ENCODE measurements at places on chromosomes 13 and 19.

DNA sequence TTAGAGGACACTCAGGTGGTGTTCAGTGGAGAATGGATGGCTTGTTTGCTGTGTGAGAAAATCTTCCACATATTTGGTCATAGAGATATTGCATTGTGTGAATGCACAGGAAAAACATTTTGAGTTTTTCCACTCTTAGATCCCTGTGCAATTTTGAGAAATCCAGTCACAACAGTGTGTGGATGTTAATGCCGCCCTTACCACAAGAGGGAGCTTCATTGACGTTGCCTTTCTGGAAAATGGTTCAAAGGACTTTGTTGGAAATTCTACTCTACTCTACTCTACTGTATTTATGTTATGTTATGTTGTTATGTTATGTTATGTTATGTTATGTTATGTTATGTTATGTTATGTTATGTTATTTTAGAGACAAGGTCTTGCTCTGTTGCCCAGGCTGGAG lies 13.4 kb downstream of the ZNF20 start:
- DNase-seq: no peak

DNA sequence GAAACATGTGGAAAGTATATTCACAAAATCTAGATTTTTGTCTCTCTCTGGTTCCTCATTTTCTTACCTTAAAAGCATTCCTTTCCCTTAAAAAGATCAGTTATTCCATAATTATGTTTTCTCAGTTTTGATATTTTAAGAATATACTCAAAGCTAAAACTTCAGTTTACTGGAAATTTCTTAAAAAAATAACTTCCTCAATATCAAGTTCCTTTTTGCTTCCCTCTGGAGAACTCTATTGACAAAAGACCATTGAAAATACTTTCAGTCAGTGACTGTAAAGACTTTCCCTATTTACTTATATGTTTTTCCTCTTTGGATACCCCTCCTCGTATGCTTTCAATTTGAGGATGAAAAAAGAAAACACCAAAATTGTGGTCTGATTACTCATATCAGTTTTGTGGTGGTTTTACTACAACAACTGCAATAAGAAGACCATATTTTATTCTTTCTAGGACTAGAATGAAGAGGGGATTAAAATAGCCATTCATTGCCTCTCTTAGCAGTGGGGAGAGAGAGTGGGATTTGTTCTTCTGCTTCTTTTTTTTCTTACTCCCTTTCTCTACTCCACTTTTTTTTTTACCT lies 113.2 kb downstream of the ESD start:
- DNase-seq: no peak

DNA sequence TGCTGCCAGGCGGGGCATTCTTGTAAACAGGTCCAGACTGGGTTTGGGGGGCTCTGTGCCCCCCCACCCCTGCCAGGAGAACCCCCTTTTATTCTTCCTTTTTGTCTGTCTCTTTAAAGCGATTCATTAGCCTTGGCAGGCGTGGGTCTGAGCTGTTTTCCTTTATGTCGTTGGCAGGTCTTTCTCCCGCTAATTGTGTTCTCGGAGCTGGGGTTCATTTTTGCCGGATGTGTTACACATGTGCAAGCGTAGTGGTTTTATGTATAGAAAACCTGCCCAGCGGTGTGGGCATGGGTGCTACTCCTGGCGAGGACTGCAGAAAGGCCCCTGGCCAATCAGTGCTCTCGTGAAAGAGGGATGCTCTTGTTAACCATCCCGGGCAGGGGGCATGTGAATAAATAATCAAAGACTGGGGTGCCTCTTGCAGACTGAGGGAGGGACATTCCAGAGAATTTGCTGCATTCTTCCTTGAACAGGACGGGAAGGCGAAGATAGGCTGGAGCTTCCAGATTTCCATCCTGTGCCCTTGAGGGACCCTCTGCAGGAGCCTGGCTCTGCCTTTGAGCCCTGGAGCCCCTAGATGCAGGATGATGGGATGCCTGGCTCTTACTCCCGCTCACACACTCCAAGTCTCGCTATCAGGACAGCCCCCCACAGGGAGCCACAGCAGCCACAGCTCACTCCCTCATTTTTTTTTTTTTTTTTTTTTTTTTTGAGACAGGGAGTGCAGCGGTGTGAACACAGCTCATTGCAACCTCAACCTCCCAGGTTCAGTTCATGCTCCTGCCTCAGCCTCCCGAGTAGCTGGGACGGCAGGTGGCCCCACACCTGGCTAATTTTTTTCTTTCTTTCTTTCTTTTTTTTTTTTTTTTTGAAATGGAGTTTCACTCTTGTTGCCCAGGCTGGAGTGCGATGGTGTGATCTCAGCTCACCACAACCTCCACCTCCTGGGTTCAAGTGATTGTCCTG lies 14.1 kb downstream of the CARM1 start:
- DNase-seq: no peak

GRCh38 chr13:79231887-79232286 lies 174.2 kb downstream of the RBM26 start:
- DNase-seq: no peak

GRCh38 chr13:91652404-91653301 lies 254.2 kb downstream of the GPC5 start:
- DNase-seq: no peak

GRCh38 chr13:108463340-108463739 lies 166.1 kb upstream of the MYO16 start:
- no peak for DNase-seq

GRCh38 chr13:51623473-51623872 lies 39.2 kb downstream of the WDFY2 start:
- DNase-seq: no peak

GRCh38 chr19:18441804-18442788 lies 4.2 kb upstream of the ISYNA1 start:
- no peak for DNase-seq

DNA sequence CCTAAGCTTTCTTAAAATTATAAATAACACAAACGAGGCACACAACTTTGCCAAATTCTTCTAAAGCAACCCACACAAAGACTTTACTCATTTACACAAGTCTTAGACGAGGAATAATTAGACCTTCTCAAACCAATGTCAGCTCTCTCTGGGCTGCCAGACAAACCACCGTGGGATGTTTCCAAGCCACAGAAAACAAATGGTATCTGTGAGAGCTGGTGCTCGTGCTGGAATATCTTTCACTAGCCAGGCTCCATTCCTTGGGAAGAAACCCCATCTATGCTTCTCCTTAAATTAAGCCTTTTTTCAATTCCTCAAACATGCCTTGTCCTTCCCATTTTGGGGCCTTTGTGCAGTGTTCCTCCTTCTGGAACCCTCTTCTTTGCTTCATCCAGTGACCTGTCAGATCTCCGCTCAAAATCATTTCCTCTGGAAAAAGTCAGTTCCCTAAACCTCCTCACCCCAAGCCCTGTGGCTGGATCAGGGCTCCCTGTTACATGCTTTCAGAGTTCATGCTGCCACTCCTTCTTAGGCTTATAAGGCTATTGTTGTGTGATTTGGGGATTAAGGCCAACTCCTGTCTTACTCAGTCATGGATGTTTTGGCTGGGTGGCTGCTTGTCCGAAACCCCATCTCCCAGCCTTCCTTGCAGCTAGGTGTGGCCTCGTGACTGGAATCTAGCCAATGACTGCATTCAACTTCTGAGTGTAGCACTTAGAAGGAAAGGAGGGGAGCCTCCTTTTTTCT lies 64.2 kb upstream of the GTF2F2 start:
- no peak for DNase-seq

GRCh38 chr13:30129411-30129810 lies 177.9 kb downstream of the KATNAL1 start:
- DNase-seq: no peak

DNA sequence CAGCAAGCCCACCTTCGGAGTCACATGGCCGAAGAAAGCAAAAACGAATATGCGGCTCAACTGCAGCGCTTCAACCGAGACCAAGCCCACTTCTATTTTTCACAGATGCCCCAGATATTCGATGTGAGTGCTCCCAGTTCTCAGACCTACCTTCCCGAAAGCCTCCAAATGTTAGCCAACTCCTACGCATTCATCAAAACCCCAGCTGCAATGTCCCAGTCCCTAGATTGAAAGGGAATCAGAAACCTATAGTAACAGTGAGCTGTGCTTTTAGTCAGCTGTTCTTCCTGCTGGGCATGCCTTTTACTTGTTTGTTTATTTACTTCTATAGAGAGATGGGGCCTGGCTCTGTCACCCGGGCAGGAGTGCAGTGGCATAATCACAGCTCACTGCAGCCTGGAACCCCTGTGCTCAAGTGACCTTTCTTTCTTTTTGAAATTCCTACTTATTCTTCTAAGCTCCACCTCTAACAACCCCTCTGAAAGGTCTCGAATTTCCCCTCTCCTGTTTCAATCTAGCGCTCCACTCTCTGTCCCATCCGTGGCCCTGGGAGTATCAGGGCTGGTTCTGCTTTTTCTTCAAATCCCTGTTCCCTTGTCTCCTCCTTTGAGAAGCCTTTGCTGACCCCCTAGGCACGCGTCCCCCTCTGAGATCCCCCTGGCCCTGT lies 4.4 kb downstream of the TRIP10 start:
- DNase-seq: no peak

- no peak for DNase-seq
Observed at GRCh38 chr13:25247360-25247759, 39.9 kb downstream of the MTMR6 start.

DNA sequence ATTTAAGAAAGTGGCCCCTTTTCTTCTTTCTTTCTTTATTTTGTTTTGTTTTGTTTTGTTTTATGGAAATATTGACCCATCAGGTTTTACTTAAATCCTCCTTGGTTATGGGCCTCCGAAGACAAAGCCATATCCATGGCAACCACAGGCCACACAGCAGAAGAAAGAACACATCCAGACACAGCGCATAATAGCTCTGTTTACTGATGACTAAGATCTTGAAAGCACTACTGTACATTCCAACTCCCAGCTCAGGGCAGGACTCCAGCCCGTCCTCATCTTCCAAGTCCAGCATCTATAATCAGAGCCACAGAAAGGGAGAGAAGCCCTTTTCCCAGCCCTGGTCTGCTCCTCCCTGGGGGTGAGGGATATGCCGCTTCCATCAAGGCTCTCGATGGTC lies 84.3 kb downstream of the NUFIP1 start:
- no peak for DNase-seq

GRCh38 chr13:52104624-52105023 lies 24.2 kb downstream of the NEK5 start:
- no peak for DNase-seq

DNA sequence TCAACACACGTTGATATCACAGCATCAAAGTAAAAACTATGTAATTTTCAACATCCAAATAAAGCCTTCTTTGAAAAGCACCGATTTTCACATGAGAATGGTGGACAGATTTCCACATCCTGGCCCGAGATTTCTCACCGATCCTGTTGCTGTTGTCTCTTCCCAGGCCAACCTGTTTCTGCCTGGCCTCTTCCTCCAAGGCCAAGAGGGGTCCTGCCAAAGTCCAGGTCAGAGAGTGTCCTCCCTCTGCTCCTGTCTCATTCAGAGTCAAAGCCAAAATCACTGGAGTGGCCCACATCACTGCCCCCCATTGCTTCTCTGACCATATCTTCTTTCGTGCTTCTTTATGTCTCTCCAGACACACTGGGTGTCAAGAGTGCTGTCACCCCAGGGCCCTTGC lies 49.5 kb downstream of the CHST8 start:
- no peak for DNase-seq

GRCh38 chr19:10237702-10238101 lies 6.6 kb upstream of the S1PR2 start:
- DNase-seq: no peak

DNA sequence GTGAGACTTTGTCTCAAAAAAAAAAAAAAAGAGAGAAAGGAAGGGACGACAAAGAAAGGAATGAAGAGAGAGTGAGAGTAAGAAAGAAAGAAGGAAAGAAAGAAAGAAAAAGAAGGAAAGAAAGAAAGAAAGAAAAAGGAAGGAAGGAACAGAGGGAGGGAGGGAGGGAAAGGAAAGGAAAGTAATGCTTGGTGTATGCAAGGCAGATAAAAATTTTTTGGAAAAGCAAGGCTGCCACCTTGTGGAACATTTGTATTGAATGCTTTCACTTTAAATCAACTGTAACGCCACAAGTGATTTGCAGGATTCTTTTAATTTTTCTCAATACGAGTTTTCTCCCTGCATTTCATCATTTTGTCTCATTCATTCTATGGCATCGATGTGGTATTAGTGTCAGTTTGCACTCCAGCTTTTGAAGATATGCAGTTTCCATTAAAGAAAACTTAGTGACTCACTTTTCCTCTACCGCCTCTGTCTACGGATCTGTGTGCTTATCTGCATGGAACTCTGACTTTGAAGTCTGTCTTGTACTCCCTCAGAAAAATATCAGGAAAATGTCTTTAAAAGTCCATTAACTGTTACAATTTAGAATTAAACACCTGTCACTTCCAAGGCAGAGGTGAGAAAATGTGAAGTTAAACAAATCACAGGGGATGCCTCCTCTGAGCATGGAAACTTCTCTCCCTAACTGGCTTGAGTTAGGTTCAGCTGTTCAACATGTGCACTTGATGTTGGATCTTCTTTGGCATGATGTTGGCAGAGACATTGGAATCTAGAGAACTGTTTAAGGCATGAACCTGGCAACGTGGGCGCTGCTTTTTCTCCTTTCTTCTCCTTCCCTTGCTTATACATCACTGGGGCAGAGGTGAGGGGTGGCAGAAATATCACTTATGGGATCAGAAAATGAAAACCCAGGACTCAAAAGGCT lies 20.0 kb upstream of the ZDHHC20 start:
- DNase-seq: peak; percentile 29

All from NCI-H1436 (cell line).